ENCODE measurements at places on chromosomes 11 and 22.

DNA sequence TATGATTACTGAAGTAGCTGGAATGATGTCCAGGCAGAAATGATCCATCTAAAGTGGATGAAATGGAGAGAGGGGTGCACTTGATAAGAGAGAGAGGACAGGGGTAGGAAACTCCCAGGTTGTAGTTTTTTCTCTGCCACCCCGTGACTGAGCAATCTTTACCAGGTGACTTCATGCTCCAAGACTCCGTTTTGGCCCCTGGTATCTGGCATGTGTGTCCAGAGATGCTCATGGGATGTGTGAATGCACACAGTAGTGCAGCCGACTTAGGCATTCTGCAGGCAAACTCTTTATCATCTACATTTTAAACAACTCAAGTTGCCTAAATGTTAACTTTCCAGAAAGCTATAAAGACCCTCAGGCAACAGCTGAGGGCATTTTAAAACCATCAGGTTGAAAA, 189.3 kb upstream of the SEZ6L start:
- DNase-seq = no peak

- DNase-seq = no peak
Observed at GRCh38 chr11:66072081-66072480, 2.0 kb downstream of the PACS1 start.

GRCh38 chr11:2931771-2932738, 2.8 kb upstream of the PHLDA2 start:
- DNase-seq = no peak

DNA sequence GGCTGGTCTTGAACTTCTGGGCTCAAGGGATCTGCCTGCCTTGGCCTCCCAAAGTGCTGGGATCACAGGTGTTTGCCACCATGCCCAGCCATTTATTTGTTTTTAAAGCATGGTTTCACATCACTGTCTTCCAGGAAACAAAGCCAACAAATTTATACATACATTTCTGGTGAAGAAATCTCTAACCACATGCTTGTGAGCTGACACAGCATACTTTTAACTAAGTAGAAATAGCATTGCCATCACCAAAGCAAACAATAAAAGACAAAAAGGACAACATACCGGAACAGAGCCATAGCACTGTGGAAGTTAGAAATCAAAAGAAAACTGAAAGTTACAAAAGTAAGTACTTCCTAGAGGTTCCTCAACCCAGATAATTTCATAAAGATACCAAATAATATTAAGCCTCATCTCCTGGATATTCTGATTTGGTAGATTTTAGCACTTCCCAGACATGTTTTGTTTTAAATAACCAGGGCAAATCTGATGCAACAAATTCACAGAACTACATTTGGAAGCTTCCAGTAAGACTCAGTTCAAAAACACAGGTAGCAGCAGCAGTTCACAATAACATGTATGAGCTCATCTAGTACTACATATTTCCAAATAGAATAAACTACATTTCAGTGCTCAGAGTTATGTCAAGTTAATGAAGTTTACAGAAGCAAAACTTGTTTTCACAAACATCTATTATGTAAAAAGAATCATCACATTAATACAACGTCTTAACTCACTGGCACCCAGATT, 70.6 kb downstream of the RRAS2 start:
- DNase-seq = peak; percentile 29

- DNase-seq = no peak
Observed at GRCh38 chr11:70105755-70106571, 27.8 kb downstream of the ANO1 start.

- no peak for DNase-seq
Observed at GRCh38 chr11:104649002-104649401, 249.3 kb downstream of the CASP12 start.

DNA sequence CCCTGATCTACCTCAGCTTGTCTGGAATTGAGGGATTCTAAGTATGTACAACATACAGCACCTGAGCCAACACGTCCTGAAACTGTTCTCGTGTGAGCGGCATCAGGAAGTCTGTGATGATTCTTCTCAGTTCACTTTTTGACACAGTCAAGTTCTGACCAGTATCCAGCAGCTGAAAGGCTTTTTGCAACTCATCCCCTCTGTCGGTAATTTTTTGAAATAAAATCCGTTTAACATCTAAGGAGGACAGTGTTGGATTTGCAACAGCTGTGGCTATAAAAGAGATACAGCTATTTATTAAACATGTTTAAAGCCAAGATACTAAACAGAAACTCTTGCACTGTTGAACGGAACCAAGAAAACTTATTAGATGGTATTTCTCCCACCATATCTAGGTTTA, 39.3 kb downstream of the EFCAB6 start:
- no peak for DNase-seq

- no peak for DNase-seq
Observed at GRCh38 chr22:25372000-25372595, 152.7 kb downstream of the CRYBB2 start.

DNA sequence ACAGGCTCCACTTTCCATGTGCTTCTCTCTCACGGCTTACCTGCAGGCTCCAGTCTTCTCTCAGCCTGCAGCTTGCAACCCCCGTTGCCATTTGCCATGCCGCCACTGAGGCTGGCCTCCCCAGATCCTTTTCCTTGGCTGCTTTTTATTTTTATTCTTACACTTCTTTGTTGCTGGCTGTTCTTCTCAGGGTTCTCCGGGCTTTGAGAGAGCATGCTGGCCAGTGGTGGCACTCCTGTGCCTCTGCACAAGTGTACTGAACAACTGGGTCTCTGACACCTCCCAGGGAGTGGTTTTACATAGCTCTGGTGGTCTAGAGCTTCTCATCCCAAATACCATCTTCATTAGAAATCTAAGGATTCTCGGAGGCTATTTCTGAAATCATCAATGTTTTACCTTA, 241.7 kb upstream of the MTNR1B start:
- no peak for DNase-seq

- DNase-seq = no peak
Observed at GRCh38 chr11:80960381-80961029, 1519.7 kb upstream of the TENM4 start.

- peak; percentile 43 for DNase-seq
Observed at GRCh38 chr11:85809863-85810262, 1.1 kb downstream of the SYTL2 start.

DNA sequence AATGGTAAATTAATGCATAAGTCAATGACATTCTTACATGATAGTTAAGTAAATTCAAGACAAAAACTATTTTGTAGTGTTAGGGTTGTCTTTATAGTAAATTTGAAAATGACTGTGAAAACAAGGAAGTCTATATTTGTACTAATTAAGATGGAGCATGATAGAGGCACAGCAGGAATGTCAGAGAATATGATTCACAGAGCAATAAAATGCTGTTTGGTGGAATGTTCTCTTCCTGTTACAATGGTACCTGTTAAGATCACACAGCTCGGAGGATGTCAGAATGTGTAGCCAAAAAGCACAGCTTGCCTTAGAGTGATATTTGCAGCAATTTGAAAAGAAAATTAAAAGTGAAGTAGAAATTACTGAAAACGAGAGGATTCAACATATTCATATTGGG, 2339.7 kb upstream of the RAG2 start:
- DNase-seq = no peak

- peak; percentile 6 for DNase-seq
Observed at GRCh38 chr11:85627332-85627997, at the start of gene DLG2. DLG2 (minus strand) TSS chr11:85627344.

DNA sequence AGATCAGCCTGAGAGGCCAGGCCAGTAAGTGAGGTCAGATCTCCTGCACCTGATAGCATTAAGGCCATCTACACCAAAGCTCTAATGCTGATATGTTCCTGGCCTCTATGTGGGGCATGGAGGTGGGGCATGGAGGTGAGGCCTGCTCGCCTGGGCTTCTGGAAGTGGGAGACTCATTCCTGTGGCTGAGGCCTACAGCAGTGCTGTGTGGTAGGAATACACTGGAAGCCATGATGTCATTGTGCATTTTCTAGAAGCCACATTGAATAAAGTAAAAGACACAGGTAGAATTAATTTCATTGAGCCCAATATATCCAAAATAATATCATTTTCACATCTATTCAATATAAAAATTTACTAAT, 2.7 kb downstream of the PNPLA3 start:
- no peak for DNase-seq

DNA sequence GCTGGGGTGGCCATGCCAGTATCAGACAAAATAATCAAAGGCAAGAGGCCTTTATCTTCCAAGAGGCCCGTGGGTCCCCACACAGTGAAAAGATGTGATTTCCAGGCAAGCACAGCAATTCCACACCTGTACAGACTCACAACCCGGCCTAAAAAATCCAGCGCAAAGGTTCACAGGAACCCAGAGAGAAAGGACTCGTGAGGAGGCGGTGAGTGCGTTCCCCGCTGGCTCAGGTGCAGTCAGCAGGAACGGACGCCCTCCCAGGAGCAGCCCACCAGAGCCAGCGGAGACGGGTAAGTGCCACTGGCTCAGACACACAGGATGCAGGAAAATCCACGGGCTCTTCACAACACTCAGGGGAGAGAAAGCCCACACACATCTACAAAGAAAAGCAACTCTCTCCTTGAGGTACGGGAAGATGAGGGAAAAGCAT, 4.4 kb downstream of the TOLLIP start:
- no peak for DNase-seq

- DNase-seq = no peak
Observed at GRCh38 chr11:78381865-78382264, 35.8 kb downstream of the GAB2 start.

GRCh38 chr11:106745941-106746340, 272.3 kb downstream of the GUCY1A2 start:
- DNase-seq = no peak

DNA sequence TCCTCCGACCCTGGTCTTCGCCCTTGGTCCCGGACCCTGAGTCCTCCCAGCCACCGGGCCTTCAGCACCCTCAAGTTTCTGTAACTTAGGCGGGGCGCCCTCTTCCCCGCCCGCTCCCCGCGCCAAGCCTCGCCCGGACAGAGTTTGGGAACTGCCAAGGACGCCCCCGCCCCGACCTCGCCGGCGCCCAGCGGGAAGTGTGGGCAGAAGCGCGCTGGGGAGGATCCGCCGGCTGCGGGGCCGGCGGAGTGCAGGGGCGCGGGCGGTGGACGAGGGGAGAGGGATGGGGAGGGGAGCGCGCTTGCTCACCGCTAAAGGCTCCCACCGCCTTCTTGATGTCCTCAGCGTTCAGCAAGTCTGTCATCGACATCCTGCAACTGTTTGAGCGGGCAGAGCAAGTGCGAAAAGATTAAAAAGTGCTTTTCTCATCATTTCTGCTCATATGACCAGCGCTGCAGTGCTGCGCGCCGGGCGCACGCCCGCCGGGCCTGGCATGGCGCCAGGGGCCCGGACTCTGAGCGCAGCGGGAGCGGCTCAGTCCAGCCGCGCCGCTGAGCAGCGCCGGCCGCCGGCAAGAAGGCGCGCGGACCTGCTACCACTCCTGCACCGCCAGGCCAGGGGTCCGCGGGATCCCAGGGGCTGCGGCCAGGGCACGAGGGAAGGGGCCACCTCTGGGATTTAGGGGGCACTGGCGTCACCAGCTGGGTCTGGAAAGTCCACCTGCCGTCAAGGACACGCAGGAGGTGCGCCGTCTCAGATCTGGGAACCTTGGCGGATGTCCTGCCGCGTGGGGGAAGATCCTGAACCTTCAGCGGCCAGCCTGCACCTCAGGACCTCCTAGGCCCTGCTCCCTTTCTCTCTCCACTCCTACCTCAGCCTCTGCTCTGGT, at the start of gene PVALB:
PVALB (minus strand) TSS at position 400 of the 889 bp plus-strand sequence; CDS start at position 370, 30 bp downstream.
- no peak for DNase-seq

- DNase-seq = no peak
Observed at GRCh38 chr11:126485021-126485792, 129.7 kb downstream of the ST3GAL4 start.

- DNase-seq = no peak
Observed at GRCh38 chr22:37626144-37626543, 13.3 kb upstream of the SH3BP1 start.

GRCh38 chr11:7050191-7050590, 29.9 kb downstream of the NLRP14 start:
- DNase-seq = no peak

GRCh38 chr11:47991266-47991830, 11.0 kb downstream of the PTPRJ start:
- no peak for DNase-seq

DNA sequence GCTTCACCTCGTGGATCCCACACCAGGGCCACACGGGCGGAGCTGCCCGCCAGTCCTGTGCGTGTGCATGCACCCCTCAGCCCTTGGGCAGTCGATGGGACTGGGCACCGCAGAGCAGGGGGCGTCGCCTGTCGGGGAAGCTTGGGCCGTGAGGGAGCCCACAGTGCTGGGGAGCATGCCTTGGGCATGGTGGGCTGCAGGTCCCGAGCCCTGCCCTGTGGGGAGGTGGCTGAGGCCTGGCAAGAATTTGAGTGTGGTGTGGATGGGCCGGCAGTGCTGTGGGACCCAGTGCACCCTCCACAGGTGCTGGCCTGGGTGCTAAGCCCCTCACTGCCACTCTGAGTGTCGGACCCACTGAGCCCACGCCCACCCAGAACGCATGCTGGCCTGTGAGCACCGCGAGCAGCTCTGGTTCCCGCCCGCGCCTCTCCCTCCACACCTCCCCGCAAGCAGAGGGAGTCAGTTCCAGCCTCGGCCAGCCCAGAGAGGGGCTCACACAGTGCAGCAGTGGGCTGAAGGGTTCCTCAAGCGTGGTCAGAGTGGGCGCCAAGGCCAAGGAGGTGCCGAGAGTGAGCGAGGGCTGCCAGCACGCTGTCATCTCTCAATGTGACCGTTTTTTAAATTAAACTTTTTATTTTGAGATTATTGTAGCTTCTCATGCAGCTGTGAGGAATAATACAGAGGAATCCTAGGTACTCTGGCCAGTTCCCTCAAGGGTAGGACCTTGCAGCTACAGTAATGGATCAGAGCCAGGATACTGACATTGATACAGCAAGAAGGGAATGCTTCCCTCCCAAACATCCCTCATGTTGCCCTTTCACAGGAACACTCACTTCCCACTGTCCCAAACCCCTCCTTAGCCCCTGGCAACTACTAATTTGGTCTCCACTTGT, 127.7 kb downstream of the CRYBB2 start:
- DNase-seq = no peak

DNA sequence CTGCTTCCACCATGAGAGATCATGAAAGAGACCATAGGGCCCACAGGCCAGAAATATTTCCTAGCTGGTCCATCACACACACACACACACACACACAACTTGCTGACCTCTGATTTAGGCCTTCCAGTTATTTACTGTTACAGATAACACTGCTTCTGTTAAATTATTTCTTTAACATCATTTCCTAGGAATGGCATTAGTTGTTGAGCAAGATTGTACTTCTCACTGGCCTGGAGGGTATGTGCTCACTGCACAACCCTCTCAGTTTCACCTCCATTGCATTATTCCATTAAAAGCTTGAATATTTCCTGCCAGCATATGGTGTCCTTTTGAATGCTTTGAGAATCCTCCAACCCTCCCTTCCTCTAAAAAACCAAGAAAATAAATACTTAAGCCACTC, 104.4 kb downstream of the MICAL2 start:
- no peak for DNase-seq

- no peak for DNase-seq
Observed at GRCh38 chr11:116167706-116168458, 604.9 kb downstream of the BUD13 start.

GRCh38 chr11:111388420-111388819, 9.3 kb upstream of the POU2AF1 start:
- no peak for DNase-seq

DNA sequence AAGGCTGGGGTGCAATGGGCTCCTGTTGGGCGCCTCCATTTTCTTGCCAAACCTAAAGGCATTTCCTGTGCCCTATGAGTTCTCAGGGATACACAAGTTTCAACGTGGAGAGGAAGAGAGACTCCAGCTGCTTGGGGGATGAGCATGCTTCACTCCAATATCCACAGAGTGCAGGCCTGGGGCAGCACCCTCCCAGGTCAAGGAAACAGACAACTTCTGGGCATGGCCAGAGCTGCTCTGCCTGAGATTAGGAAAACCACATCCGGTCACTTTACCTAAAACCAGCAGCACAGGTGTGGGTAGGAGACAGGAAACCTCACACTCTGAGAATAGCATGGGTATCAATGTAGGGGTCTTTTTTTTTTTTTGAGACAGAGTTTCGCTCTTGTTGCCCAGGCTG, 28.7 kb downstream of the TMEM184B start:
- no peak for DNase-seq

All from CD4-positive, alpha-beta T cell treated with Interleukin-2 at 100 ng/mL for 4 hours (primary cell).